Bladder microvascular endothelial cell (primary cell): ENCODE measurements at places on chromosomes 5 and 9. TPM values are rescaled to one million over a fixed set of nuclear protein-coding genes. Genes with fewer than 3 reads are reported as not detected.

The KLHL3 gene
- total RNA-seq = 3.1 and 19.3 TPM in 2 replicates

The KDM3B gene
- total RNA-seq = 33.5 and 63.2 TPM in 2 replicates

The PGM5 gene
- 2.6 and 108 TPM in 2 replicates for total RNA-seq

The SOX30 gene
- total RNA-seq = not detected in 2 replicates

The HTR4 gene
- not detected in 2 replicates for total RNA-seq

The CCDC152 gene
- total RNA-seq = 0.06 and 0.16 TPM in 2 replicates

The RABL6 gene
- 66.5 and 73.3 TPM in 2 replicates for total RNA-seq

The OR1Q1 gene
- not detected in 2 replicates for total RNA-seq

The DPM2 gene
- 6.2 and 14.2 TPM in 2 replicates for total RNA-seq

The KIF27 gene
- 1.5 and 5.2 TPM in 2 replicates for total RNA-seq

The LEAP2 gene
- total RNA-seq = under 0.01 and 0.38 TPM in 2 replicates

The PCDH1 gene
- total RNA-seq = 191 and 196 TPM in 2 replicates

The LAMC3 gene
- under 0.01 and 0.50 TPM in 2 replicates for total RNA-seq

The IL33 gene
- total RNA-seq = 4.3 and 17.5 TPM in 2 replicates

The LRRC19 gene
- not detected in 2 replicates for total RNA-seq

The DDX4 gene
- not detected in 2 replicates for total RNA-seq

The BNC2 gene
- total RNA-seq = 7.6 and 10.4 TPM in 2 replicates

The NDUFB6 gene
- 36.1 and 49.3 TPM in 2 replicates for total RNA-seq

The PAEP gene
- total RNA-seq = not detected in 2 replicates

The MEGF9 gene
- 9.1 and 9.6 TPM in 2 replicates for total RNA-seq

The WDR31 gene
- 0.49 and 0.63 TPM in 2 replicates for total RNA-seq

The OTULINL gene
- total RNA-seq = 0.31 and 0.49 TPM in 2 replicates

The TYRP1 gene
- total RNA-seq = under 0.01 and 1.4 TPM in 2 replicates

The DIPK1B gene
- 109 and 161 TPM in 2 replicates for total RNA-seq

The GOLPH3 gene
- total RNA-seq = 40.0 and 50.8 TPM in 2 replicates

The FGFR4 gene
- total RNA-seq = 1.3 and 3.6 TPM in 2 replicates

The OMD gene
- 0.06 TPM in 1 of 2 replicates, not detected in the other for total RNA-seq

The CDX1 gene
- not detected in 2 replicates for total RNA-seq

The MEF2C gene
- total RNA-seq = 75.9 and 113 TPM in 2 replicates

The SLC31A1 gene
- 8.9 and 15.4 TPM in 2 replicates for total RNA-seq

The EDIL3 gene
- 0.65 and 1.0 TPM in 2 replicates for total RNA-seq

The OR2Y1 gene
- total RNA-seq = not detected in 2 replicates

The SNCAIP gene
- total RNA-seq = 30.0 and 75.6 TPM in 2 replicates

The IL9 gene
- total RNA-seq = not detected in 2 replicates

The ANKDD1B gene
- 0.32 and 1.3 TPM in 2 replicates for total RNA-seq

The EMB gene
- under 0.01 and 0.25 TPM in 2 replicates for total RNA-seq

The CHSY3 gene
- total RNA-seq = 2.6 and 6.5 TPM in 2 replicates

The PHF24 gene
- not detected in 2 replicates for total RNA-seq

The ZNF474 gene
- total RNA-seq = 0.06 TPM in 1 of 2 replicates, not detected in the other

The SEC16A gene
- 15.1 and 36.7 TPM in 2 replicates for total RNA-seq

The NME5 gene
- 0.65 and 1.7 TPM in 2 replicates for total RNA-seq

The SPRY4 gene
- total RNA-seq = 7.8 and 11.3 TPM in 2 replicates

The PTPA gene
- 64.8 and 77.2 TPM in 2 replicates for total RNA-seq

The PPP2CA gene
- 43.4 and 88.9 TPM in 2 replicates for total RNA-seq

The SLCO6A1 gene
- total RNA-seq = not detected in 2 replicates

The SLC1A3 gene
- total RNA-seq = 0.06 and 0.49 TPM in 2 replicates

The INSYN2B gene
- total RNA-seq = 0.81 and 9.8 TPM in 2 replicates

The PROB1 gene
- total RNA-seq = 2.1 and 5.8 TPM in 2 replicates

The GABRG2 gene
- total RNA-seq = not detected in 2 replicates

The PCDHA11 gene
- total RNA-seq = under 0.01 and 0.13 TPM in 2 replicates

The SPOCK1 gene
- 1.6 and 20.9 TPM in 2 replicates for total RNA-seq

The FRMD3 gene
- 2.2 and 3.2 TPM in 2 replicates for total RNA-seq

The IL17B gene
- not detected in 2 replicates for total RNA-seq

The SLC6A19 gene
- total RNA-seq = not detected in 2 replicates
